ENCODE measurements at places on chromosomes 5 and 9.

DNA sequence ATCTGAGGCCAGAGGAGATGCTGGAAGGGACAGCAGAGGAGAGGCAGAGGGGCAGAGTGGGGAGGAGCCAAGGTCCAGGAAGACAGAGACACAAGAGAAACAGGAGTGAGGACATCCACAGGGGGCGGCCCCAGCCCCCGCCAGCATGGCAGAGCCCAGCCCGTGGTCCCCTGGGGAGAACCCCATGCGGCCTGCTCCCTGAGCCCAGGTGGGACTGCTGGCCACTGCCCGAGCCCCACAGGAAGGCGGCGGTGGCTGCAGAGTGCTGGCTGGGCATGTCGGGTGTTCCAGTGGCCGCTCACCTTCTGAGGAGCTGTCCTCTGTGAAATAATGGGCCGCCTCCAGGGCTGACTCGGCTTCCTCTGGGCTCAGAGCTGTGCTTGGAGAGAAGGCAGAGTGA, 8.9 kb upstream of the MRNIP start:
- DNase-seq = no peak

DNA sequence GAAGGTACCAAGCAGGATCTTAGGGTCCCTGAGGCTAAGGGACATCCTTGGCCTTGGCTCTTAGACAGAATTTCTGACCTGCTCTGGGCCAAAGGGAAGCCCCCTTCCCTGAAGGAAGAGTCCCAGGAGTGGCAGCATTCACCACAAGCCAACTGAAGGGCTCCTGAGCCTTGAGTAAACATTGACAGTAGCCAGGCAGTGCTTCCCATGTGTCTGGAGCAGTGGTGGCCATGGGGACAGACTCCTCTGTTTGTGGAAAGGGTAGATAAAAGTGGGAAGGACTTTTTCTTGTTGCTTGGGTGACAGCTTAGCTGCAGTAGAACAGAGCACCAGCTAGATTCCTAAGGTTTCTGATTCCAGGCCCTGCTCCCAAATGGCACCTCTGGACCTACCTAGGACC, 61.4 kb upstream of the VLDLR start:
- DNase-seq = no peak

DNA sequence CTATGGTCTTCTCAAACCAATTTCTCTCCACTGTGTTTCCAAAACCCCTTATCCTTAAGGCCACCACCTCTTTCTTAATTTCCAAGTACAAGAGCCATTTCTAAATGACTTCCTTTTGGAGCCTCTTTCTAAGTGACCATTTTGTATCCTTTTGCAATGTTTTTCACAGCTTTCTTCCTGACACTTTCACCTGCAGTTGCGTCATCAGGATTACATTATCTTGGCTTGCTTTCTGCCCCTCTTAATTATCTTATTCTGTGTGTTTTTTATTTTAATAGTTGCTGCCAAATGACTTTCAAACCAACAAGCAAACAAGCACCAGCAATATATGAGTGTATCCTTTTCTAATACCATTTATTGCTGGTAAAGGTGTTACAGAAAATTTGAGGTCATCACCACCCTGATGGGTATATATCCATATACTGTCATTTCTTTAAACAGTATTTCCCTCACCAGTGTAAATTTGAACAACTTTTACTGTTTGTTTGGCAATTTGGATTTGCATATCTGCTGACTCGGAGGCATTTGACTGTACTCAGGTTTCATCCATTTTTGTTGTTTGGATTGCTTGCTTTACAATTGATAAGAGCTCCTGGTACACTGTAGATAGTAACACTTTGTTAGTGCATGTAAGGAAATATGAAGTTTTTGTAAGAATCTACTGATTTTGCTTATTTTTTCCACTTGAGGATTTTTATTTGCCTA, 5.4 kb upstream of the ANXA1 start:
- DNase-seq = no peak

DNA sequence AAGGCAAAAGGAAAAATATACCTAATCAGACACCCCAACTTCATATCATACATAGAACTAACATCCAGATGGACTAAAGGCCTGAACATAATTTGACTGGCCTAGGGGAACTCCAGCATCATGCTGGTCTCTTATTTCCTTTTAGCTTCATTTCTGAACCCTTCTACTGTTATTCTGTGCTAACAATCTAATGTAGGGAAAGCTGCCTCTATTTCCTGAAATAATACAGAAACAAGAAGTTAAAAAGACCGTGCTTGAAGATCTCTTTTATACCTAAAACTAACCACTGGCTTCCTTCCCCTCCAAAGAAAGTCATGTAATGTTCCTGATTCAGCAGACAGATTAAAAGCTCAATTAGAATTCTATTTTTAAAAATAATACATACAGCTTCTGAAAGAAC, 36.7 kb downstream of the LPAR1 start:
- no peak for DNase-seq

GRCh38 chr9:127336506-127337352, 60.2 kb upstream of the SLC2A8 start:
- no peak for DNase-seq

DNA sequence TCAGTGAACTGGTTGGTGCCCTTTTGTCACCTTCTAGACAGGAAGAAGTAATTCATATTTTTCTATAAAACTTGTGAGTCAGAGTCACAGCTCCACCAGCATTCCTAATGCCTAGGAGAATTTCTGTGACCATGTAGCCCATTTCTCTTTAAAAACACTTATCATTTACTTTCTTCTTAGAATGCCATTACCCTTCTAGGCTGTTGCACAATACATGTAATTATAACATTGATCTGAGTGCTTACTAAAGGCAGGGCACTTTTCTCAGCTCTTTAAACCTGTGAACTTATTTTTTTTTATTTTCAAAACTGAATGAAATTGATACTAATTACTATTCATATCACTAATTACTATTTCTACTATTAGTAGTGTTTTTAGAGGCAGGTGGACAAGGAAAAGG, 373.7 kb downstream of the TLE4 start:
- DNase-seq = no peak

GRCh38 chr9:73200694-73201452, 49.2 kb downstream of the ANXA1 start:
- no peak for DNase-seq

GRCh38 chr9:137833721-137834613, 43.6 kb upstream of the CACNA1B start:
- no peak for DNase-seq

GRCh38 chr5:172010278-172010677, 3.8 kb upstream of the FBXW11 start:
- no peak for DNase-seq

GRCh38 chr5:176181271-176181855, 56.9 kb upstream of the SIMC1 start:
- no peak for DNase-seq

GRCh38 chr9:124797343-124798103, 20.6 kb downstream of the OLFML2A start:
- DNase-seq = no peak

GRCh38 chr9:34450644-34451043, 7.7 kb downstream of the FAM219A start:
- no peak for DNase-seq

GRCh38 chr5:131766689-131767088, 30.1 kb downstream of the FNIP1 start:
- DNase-seq = no peak

- no peak for DNase-seq
Observed at GRCh38 chr5:173664154-173664526, 47.7 kb upstream of the BOD1 start.

DNA sequence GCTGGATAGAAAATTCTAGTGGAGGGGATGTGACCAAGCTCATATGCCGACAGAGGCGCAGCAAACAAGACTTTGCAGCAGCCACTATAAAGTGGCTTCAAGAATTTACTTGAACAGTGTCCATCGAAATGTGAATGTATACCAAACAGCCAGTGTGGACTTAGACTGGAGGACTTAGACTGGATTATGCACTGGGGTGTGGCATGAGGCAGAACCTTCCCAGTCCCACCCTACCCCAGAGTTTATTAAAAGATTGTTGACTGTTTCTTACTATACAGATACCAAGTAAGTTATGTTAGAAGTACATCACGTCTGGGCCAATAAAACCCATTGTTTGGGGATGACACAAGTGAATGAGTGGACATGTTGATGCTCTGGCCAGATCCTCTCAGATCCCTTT, 561.3 kb upstream of the KLF4 start:
- DNase-seq = no peak

GRCh38 chr5:51983161-51983560, 599.9 kb downstream of the ISL1 start:
- DNase-seq = no peak

DNA sequence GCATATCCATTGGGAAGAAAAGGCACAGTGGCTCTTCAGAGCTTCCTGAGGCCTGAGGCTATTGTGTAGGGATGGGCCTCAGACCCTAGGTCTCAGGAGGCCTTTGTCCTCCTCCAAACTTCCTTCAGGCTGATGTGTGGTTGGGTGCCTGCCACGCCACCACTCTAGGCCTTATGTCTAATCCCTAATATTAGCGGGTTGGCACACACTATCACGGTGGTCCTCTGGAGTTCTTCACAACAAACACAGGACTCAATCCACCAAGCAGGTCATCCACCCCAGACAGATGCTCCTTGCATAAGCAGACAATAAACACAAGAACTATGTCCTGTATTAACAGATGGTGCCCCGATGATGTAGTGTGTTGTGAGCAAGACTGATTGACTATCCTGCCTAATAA, 31.0 kb upstream of the FSTL4 start:
- DNase-seq = no peak
